ENCODE measurements at places on chromosomes 6 and 20.

DNA sequence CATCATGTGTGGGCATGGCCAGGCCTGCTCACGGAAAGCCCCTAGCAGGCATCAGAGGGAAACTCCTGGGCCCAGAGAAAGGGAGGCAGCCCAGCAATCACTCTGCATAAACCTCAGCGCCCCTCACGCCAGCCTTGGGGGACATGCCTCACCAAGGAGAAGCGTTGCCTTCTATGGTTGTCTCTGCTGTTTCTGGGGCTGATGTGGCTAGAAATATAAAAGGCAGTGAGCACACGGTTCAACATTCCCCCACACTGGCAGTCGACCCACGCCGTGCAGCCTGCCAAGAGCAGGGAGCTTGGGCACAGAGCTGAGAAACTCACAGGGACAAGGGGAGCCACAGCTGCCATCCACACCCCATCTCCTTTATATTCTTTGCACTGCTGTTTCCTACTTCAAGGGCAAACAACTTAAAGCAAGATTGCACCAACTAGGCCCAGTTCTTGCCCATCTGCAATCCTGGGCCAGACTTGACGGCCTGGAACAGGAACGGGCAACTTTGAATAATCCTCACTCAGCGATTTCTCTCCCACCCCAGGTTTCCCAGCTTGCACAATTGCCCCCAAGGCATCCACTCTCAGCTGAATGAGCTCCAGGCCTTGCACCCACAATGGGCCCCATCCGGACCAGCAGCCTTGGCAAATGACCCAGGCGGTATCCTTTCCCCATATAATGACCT lies 35.5 kb upstream of the FOXC1 start:
- DNase-seq: no peak

- no peak for DNase-seq
Measured at GRCh38 chr6:53869964-53870363, 75.2 kb downstream of the LRRC1 start.

DNA sequence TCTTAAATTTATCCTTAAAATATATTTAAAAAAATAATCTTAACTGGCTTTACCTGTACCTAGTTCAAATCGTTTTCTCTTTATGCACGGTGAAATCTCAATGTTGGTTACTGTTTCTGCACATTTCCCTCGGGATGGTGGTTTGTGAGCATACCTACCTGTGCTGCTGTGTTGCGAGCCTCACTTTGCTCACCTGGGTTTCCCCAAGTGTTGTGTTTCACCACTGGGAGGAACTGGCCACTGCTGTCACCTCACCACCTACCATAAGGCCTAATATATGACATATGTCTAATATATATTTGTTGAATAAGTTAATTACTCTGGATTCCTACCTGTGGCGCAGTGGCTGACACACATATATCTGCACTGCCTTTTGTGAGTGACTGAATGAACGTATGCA lies 493.5 kb upstream of the FLRT3 start:
- no peak for DNase-seq

DNA sequence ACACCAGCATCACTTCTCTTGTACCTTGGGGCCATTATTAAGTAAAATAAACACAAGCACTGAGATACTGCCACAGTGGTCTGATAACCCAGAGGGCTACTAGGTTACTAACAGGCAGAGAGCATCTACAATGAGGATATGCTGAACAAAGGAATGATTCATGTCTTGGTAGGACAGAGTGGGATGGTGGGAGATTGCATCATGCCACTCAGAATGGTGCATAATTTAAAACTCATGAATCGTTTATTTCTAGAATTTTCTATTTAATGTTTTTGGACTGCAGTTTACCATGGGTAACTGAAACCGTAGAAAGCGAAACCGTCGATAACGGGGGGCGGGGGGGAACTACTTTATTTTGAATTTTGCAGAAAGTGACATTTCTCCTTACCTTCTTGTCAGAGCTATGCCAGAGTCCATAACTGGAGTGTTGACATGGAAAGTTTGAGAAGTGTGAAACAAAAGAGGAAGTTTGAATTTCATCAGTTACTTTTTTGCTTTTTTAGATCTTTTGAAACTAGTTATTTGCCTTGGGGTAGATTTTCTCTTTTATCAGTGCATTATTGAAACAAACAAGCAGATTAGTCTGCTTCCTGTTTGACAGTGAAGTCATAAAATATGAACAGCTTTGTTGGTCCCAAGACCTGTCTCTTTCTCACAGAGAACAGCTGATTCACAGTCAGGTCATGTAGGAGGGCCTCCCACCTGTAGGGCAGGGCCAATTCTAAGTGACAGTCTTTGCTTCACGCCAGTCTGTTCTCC lies 124.9 kb downstream of the KLHL32 start:
- no peak for DNase-seq

- no peak for DNase-seq
Measured at GRCh38 chr6:113529196-113529595, 327.9 kb upstream of the MARCKS start.

- DNase-seq: no peak
Measured at GRCh38 chr6:148591656-148592055, 155.2 kb upstream of the UST start.

DNA sequence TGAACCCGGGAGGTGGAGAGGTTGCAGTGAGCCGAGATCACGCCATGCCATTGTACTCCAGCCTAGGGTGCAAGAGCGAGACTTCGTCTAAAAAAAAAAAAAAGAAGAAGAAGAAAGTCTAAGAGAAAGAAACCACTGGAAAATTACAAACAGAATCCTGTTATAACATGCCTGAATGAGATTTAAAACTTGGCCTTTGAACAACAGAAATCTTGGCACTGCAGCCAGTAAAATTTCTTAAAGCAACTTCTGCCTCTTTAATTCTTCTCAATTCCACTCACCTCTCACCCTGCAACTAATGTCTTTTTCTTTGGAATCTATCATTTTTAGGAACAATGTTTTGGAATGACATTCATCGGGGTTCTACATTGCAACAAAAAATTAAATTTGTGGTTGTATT lies 26.3 kb downstream of the PM20D2 start:
- no peak for DNase-seq

- no peak for DNase-seq
Measured at GRCh38 chr6:10640412-10640811, 54.0 kb downstream of the C6orf52 start.

DNA sequence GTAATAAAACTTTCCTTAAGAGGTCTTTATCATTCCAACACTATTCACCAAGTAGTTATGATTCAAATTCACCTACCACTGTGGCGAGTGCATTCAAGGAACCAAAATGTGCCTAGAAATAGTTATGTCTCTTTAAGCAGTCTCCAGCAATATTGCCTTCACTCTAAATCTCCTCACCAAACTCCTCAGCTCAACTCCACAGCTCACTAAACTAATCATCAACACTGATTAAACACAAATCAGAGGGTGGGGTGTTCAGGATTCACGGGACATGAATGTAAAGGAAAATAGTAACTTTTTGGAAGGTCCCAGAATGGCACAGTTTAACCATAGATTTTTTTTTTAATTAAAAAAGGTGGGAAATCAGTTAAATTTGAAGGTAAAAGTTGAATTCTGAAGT lies 70.5 kb upstream of the THEMIS start:
- DNase-seq: no peak

- DNase-seq: no peak
Measured at GRCh38 chr6:35411066-35411465, 41.1 kb upstream of the FANCE start.

- no peak for DNase-seq
Measured at GRCh38 chr6:120935908-120936307, 398.4 kb downstream of the TBC1D32 start.

- no peak for DNase-seq
Measured at GRCh38 chr20:47785311-47785853, at the start of gene SULF2. TSS of gene SULF2 (minus strand) at chr20:47785481. CDS start at chr20:47757363, 28,118 bp downstream.

DNA sequence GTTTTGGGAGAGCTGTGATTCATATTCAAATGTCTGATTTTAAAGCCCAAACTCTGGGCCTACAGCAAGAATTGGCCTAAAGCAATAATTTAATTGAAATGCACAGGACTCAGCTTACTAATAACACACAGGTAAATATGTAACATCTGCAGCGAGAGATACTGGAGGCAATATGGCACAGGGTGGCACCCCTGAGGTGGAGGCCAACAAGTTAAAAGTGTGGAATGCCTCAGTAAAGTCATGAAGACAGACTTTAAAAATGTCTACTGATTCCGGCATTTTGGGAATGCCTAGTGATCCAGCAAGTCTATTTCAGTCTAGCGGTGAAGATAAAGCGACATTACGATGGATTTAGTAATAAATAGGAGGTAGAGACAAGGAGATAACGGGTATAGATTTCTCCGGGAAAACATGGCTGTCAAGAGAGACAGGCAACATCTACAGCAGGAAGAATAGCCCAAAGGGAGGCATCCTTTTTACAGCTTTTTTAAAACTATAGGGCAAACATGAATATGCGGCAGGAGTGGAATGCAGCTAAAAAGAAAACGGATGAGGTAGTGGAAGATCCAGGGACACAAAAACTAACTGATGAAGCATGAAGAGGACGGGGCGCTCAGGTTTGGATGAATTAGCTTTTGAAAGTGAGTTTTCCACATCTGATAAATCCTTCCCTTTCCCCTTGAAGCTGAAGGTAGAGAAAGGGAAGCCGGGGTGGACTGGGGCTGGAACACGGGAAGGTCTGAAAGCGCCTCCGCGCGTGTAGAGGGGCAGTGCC lies 1.2 kb downstream of the NANP start:
- DNase-seq: no peak

DNA sequence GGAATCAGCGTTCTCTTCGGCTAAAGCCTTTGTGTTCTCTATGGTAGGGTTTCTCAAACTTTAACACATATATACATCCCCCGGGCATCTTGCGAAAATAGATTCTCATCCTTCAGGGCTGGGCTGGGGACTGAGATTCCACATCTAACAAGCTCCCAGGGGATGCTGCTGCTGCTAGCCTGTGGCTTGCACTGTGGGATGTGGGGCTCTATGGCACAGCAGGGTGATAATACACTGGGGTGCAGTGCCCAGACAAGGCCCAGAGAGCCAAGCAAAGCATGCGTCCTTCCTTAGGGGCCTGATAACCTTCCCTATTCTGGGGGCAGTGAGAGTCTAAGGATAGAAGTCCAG lies 102.0 kb downstream of the LAMP5 start:
- DNase-seq: no peak

DNA sequence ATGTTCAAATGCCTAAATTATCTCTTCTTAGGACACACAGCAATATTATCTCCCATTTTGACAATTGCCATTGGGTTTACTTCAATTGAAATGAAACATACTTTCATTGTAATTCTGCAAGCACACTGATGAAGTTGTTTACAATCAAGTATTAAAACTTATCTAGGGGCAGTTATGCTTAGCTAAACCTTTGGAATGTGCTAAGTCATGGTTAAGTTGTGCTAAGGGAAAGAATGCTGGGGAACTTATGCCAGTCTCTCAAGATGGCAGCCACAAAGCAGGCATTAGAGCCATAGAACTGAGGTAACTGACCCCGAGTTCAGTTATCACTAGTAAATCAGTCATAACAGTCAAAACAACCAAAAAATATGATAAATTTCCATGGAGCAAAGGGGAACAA lies 59.1 kb upstream of the NT5E start:
- DNase-seq: no peak

DNA sequence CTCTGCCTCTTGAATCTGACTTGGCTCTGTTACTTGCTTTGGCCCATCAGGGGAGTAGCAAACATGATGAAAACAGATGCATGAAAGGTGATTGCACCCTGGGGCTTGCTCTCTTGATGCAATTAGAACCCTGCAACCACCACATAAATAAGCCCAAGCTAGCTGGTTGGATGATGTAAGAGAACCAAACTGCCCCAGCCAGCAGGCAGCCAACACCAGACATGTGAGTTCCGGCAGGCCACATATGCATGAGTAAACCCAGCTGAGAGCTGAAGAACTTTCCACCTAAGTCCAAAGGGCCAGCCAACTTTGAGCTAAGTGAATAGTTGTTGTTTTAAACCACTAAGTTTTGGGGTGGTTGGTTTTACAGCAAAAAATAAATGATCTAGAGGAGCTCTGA lies 268.4 kb downstream of the FARS2 start:
- DNase-seq: no peak

DNA sequence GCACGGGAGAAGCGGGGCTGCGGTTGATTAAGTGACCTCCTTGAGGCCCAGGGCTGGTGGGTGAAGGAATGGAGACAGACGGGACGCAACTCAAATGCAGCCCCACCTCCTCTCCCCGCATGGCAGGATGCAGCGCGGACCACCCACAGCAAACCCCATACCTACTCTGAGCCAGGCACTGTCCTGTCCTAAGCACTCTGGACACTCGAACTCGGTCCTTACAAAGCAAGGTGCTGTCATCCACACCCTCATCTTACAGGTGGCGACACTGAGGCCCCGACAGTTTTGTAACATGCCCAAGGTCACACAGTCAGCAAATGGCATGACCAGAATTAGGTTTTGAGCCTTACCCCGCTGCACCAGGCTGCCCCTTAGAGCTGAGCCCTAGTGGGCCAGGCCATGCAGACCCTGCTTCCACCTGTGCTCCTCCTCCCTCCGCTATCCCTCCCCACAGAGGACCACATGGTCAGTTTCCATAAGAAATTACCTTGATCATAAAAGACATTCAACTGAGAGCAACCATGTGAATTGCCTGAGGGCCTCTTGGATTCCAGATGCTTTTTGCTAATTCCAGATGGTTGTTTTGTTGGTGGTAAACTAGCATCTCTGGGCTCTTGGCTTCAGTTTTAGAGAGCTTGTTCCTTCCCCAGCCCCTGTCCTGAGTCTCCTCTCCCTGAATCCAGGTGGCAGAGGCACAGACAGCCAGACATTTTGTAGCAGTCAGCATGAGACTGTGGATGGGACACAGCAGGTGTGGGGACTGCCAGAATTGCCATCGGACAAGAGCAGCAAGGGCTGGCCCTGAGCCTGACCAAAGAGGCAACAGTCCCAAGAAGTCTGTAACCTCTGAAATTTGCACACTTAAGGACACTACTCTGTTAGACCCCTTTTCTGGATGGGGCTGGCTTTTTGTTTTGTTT lies 171.9 kb upstream of the PMEPA1 start:
- DNase-seq: no peak

DNA sequence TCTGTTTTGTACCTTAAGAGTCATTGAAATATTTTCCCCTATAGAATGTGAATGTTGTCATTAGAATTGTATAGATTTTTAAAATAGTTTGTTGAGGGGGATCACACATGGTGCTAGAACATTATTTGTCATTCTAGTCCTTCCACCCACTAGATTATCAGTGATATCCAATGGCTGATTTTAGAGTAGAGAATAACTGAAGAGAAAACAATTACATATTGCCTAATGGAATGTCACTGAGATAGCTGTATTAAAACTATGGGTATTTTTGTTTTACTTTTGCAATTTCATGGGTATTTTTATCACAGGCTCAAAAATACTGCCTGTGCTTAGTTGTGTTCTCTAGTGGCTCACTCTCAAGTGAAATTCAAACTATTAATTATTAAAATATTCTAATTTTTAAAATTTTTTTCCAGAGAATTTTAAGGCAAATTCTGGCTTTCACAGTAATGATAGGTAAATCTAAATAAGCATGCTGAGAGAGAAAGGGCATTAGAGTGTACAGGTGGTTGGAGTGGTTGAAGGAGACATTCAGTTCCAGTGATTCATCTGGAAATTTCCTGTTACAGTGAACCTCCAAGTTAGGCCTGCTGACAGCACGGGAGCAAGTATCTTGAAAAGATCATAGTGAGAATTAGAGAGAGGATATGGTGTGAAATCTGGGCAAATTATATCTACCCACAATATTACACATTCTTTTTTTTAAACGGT lies 399.6 kb downstream of the NKAIN2 start:
- DNase-seq: peak; percentile 12
